ENCODE measurements at places on chromosomes 5 and 9. TPM values are rescaled to one million over a fixed set of nuclear protein-coding genes. Genes with fewer than 3 reads are reported as not detected.

DNA sequence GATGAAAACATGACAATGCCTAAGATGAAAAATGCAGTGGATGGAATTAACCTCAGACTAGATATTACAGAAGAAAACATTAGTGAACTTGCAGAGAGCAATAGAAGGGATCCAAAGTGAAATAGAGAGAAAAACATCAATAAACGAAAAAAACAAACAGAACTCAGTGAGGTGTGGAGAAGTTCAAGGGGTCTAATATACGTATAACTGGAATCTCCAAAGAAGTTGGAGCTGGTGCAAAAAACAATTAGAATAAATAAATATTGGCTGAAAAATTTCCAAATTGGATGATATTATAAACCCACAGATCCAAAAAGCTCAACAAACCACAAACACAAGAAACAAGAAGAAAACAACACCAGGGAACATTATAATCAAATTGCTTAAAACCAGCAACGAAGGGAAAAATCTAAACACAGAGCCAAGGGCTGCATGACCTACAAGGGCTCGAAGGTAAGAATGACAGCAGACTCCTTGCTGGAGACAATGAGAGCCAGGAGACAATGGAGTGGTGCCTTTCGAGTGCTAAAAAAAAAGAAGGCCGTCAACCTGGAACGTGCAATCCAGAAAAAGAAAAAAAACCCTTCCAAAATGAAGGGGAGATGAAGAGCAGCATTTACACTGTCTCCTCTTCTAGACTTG, 11.8 kb downstream of the FAM163B start:
- DNase-seq, result no peak

- DNase-seq, result no peak
Measured at GRCh38 chr5:58699762-58700118, 116.9 kb downstream of the RAB3C start.

DNA sequence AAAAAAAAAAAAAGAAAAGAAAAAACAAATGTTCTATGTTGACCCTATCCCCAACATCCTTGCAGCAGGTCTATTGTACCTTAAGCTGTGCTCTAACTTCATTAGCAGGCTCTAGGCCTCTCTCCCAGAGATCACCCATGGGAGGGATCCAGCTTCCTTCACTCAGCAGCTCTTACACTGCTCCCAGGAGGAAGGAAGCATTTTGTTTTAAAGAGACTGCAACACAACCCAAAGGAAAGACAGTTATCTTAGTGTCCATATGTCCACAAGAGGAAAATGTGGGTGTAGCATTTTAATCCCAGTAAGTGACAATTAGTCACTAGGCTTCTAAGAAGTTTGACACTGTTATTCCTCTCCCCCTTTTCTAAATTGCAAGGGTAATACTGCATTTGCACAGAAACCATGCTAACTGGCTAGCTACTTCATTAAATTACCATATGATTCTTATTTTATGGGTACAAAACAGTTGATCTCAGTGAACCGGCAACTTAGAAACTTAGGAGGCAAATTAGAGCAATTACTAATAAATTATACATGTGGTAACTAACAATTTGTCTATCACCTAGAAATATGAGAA, 58.8 kb downstream of the MARCHF3 start:
- no peak for DNase-seq

GRCh38 chr9:107218829-107219485, 64.1 kb upstream of the RAD23B start:
- DNase-seq, result no peak

SLCO4C1 gene
- 1.0 TPM for total RNA-seq
